ENCODE measurements at places on chromosomes 7 and 10.
A peak's percentile ranks its signal among the peaks of the same experiment; 100 is the strongest.

GRCh38 chr10:88239212-88239611, 343.9 kb downstream of the RNLS start:
- no peak overlapping the region for H3K4me3 ChIP-seq
- H3K27me3 ChIP-seq: peaks cover 2% of the 10 kb centered on the region
- H3K4me1 ChIP-seq: peaks cover 13% of the 10 kb centered on the region

- peak; percentile 98 for DNase-seq
- H3K36me3 ChIP-seq: peaks cover 11% of the 10 kb centered on the region
- peaks cover 29% of the 10 kb centered on the region for H3K4me1 ChIP-seq
- peak overlapping the region; percentile 97 for H3K27ac ChIP-seq
These were observed 652 bp upstream of the C10orf143 start for GRCh38 chr10:130111113-130111851.

DNA sequence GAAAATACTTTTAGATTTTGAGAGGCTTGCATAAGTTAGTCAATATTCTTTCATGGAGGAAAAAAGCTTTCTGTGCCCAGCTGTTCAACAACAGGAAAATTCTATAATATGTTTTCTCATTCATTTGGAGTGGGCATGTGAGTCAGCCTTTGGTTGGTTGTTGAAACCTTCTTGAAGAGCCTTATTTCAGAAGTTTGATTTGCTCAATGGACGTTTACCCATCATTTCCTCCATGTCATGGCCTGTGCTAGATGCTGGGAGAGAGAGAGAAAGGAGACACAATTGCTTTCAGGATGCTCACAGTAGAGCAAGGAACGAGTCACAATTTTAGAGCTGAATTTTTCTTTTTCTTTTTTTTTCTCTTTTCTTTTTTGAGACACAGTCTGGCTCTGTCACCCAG, 181.7 kb downstream of the PRKCQ start:
- no peak for DNase-seq
- H3K27ac ChIP-seq: no peak overlapping the region
- no peak overlapping the region for H3K4me3 ChIP-seq
- peaks cover 7% of the 10 kb centered on the region for H3K27me3 ChIP-seq

DNA sequence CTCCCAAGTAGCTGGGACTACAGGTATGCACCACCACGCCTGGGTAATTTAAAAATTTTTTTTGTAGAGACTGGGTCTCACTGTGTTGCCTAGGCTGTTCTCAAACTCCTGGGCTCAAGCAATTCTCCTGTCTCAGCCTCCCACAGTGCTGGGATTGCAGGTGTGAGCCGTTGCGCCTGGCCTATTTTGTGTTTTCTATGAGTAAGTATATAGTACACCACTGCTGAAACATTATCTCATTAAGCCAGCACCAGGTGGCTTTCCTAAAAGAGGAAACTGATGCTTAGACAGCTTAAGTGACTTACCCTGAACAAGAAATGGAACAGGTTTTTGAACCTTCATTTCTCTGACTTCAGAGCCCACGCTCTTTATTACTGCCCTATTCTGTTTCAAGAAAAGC, 7.8 kb upstream of the PTPN12 start:
- no peak overlapping the region for H3K4me3 ChIP-seq
- H3K4me1 ChIP-seq: peaks cover 16% of the 10 kb centered on the region
- no peaks in the 10 kb centered on the region for H3K27me3 ChIP-seq
- DNase-seq: no peak
- H3K36me3 ChIP-seq: no peaks in the 10 kb centered on the region

DNA sequence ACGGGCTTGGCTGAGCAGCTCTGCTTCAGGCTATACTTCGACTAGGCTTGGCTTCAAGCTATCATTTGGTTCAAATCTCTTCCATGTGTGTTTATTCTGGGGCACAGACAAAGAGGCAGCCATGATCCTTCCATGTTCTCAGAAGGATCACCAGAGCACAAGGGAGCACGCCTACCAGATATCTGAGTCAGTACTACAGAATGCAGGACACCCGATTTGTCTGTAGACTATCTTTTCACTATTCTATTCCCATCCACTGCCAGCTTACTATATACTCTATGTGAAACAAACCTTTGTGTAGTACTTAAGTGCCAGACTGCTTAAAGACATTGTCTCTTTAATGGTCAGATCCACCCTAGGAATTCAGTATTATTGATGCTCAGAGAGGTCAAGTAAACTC, 35.1 kb downstream of the CH25H start:
- H3K4me3 ChIP-seq: no peak overlapping the region
- H3K36me3 ChIP-seq: no peaks in the 10 kb centered on the region
- peaks cover 28% of the 10 kb centered on the region for H3K4me1 ChIP-seq
- DNase-seq: peak; percentile 57

DNA sequence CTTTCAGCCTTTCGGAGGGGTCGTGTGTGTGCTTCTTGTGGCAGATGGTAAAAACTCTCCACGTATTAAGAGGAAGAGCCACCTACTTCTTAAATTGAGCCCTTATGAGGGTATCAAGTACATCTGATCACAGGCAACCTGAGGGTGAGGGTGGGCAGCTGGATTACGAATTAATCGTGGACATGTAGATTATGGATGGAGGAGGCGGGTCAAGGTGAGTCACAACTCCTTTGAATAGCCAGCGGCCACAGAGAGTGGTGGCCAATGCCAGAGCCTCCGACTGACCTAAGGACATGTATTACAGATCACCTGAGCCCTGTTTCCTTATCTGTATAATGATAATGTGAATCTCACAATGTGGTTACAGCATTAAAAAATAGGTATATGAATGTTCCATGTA, 1083.9 kb downstream of the SORCS3 start:
- H3K27me3 ChIP-seq: no peaks in the 10 kb centered on the region
- no peaks in the 10 kb centered on the region for H3K4me1 ChIP-seq
- H3K36me3 ChIP-seq: peaks cover 9% of the 10 kb centered on the region

Data from HFFc6 (cell line).